ENCODE measurements at places on chromosomes 2 and 18.

DNA sequence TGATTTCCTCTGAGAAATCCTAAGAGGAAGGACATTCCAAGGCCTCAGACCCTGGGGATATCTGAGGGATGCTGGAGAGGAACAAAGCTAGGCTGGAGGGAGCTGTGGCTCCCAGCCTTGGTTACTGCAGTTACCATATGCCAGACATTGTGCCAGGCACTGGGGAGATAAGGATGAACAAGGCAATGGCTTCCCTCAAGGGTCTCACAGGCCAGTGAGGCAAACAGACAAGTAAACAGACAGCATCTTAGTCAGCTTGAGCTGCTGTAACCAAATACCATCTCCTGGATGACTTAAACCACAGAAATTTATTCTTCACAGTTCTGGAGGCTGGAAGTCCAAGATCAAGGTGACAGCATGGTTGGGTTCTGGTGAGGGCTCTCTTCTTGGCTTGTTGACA lies 91.8 kb downstream of the SKA1 start:
- DNase-seq, result no peak

DNA sequence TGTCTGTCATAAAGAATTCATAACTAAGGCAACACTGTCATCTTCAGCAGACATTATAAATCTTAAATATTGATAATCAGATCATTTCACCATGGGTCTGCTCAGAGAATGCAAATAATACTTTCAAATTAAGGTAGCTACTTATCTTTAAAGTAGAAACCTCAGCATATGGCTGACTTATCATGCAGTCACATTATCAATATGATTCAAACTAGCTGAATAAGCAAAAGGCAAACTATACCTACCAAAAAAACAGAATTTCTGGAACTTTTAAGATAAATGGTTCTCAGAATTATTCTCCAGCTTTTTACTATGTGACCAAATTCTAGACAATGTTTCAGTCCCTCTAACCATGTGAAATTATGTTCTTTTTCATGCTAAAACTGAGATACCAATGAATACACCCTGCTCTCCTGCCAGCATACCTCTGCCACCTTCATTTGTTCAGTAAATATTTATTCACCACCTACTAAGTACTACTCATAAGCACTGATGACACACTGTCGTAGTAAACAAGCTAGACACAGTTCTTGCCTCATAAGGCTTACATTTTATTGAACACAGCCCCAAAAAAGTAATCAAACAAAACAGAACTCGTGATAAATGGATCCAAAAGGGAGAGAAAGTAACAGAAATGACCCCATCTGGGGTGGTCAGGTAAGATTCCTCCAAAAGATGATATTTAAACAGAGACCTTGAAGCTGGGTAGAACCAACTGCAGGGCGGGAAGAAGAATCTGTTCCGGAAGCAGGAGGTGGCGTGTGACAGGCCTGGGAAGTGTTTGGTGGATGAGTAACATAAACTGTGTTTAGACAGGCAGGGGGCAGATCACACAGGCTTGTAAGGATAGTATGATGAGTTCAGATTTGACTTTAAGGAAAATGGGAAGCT lies 17.7 kb downstream of the SPIRE1 start:
- no peak for DNase-seq

GRCh38 chr18:57666818-57667497 lies 45.3 kb upstream of the NARS1 start:
- DNase-seq, result no peak

DNA sequence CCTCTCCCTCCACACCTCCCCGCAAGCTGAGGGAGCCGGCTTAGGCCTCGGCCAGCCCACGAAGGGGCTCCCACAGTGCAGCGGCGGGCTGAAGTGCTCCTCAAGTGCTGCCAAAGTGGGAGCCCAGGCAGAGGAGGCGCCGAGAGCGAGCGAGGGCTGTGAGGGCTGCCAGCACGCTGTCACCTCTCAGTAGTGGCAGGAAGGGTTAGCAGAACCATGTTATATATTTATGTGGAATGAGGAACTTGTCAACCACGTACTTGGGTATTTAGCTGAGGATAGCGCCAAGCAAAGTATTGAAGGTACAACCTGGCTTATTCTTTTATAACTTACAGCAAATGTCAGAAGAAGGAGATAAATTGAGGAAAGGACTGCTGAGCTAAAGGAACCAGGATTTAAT lies 144.1 kb upstream of the MGAT5 start:
- no peak for DNase-seq

DNA sequence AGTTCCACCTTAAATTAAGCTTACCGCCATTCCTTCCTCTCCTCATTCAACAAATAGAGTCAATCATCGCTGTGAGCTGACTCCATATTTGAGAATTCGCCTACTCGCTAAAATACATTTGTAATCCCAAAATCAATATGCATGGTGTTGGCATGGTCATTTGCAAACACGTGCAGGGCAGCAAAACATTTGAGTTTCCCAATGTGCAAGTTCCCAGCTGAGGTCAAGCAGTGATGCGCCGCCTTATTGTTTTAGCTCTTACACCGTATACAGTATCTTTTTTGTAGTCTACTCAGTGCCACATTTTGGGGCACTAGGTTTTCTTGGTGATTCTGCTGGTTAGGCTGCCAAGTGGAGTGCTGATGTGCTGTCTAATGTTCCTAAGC lies 73.3 kb upstream of the MGAT4A start:
- DNase-seq, result no peak

DNA sequence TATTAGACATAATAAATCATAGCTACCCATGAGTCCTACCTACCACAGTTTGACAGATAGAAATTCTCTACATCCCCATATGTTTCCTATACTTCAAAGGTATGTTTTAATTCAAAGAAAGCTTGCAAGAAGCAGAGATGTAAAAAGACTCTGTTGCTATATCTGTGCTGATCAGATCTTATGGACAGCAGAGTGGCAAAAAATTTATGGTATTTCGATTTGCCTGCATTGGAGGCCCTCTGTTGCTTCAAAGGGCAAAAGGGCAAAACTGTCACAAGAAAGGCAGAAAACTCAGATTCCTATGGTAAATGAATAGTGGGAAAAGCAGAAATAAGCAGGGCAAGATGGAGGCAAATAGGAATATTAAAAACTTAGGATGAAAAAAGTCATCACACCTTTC lies 447.8 kb upstream of the SPHKAP start:
- DNase-seq, result no peak

- no peak for DNase-seq
Observed at GRCh38 chr2:27581417-27582128, 1.3 kb upstream of the ZNF512 start.

- no peak for DNase-seq
Observed at GRCh38 chr2:143907801-143908200, 612.1 kb downstream of the ZEB2 start.

DNA sequence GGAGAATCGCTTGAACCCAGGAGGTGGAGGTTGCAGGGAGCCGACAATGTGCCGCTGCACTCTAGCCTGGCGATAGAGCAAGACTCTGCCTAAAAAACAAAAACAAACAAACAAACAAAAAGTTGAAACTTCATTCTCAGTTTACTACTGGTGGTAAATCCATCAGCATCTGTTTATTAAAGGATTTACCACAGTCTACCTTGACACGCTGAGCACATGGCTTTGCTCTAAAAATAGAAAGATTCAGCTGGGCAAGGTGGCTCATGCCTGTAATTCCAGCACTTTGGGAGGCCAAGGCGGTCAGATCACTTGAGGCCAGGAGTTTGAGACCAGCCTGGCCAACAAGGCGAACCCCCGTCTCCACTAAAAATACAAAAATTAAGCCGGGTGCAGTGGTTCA lies 201.3 kb downstream of the TGIF1 start:
- DNase-seq, result no peak

DNA sequence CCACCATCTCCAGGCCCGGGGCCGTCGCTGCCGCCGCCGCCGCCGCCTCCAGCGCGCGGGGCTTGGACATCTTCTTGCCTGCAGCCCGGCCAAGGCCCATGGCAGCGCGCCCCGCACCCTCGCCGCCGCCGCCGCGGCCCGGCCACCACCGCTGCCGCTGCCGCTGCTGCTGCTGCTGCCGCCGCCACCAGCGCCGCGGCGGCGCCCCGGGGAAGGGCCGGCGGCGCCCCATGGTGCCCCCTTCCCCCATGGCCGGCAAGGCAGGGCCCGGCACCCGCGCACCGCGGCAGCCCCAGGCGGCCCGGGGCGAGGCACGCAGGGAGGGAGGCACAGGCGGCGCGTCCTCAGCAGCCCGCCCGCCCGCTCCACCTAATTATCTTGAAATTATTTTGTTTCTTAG lies 3057.4 kb downstream of the RPIA start:
- no peak for DNase-seq

DNA sequence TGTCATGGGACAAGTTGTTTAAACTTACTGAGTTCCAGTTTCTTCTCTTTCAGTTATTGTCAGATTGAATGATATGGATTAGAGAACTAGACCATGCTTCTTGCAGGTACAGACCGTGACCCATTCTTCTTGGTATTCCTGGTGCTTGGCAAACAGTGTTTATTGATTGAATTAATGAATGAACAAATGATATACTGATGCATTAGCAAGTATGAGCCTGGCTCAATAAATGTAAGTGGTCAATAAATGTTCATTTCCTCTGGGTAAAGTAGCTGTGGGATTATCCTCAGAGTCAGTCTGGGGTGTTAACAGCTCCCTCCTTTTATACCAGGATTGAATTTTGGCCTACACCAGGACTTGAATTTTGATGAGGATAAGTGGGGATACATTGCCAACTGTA lies 160.2 kb downstream of the ZEB2 start:
- DNase-seq, result no peak

DNA sequence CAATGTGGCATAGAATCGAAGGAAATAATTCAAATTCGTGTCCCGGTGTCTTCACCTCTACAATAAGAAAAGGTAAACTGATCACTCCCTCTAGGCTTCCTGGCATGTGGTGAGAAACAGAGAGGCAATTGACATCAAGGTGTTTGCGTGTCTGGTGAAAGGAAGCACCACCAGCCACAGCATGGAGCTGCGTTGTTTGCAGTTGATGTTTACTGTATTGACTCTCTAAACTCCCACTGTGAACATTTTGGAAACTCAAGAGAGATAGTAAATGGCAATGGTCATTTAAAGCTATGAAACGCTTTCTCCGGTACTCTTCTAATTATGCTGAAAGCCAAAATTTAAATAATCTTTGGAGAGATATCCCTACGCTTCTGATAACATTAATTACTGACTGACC lies 82.6 kb downstream of the SETBP1 start:
- no peak for DNase-seq

DNA sequence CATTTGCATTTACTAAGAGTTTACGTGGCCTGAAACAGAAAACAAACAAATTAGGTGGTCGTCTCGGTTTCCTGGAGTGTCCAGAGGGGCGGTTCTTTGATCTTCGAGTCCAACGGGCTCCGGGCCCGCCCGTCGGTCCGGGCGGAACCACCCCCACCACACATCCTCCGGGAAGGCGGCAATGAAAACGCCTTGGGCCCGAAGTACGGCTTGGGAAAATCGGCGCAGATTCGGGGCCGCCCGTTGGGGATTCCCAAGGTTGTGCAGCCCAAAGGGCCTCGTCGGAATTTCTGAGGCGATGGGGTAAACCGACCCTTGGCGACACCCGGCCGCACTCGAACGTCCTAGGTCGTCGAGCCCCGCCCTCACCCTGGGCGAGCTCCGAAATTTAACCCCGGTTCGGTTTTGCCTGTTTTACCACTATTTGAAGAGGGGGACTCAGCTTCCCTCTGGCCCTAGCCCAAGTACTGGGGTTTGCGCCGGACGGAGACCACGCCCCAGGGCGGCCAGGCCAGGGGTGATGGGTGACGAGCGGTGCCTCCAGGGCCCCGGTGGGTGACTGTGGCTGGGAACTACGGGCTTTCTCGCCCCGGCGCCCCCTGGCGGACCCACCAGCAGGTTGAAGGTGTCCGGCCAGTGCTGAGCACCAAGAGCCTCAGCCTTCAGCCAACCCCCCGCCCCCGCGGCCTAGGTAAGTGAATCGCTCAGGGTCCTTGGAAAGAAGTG lies 1.9 kb upstream of the CFAP53 start:
- DNase-seq, result no peak

- DNase-seq, result no peak
Observed at GRCh38 chr2:105181282-105181681, 60.3 kb upstream of the GPR45 start.

DNA sequence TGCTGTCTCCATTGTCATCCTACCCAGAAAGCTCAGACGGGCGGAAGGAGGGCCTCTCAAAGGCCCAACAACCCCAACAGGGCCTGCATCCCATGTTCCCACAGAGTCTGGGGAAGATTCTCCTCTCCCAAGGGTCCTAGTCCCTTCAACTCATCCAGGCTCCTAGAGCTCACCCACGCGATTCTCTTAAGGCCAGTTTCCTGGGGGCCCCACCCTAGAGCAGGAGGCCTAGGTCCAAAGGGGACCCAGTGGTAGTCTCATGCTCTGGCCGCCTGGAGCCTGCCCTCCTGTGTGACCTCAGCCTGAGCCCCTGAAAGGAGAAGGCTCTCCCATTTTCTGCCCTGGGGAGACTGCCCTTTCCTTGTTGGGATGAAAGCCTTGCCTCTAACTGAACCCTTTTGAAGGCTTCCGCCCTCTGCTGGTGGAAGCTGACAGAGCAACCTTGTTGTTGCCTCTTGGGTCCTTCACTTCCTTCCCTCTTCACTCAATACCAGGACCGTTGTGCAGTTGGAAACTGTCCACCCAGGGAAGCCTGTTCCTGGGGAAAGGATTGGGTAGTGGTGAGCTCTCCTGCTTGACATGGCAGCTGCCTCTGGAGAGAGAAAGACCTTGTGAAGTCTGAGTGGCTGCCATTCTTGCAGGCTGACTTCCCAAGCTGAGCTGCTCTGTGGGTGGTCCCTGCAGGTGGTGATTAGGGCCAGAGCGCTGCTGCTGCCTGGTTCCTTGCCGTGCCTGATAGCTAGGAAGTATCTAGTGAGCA lies 86.0 kb upstream of the ALPP start:
- no peak for DNase-seq

DNA sequence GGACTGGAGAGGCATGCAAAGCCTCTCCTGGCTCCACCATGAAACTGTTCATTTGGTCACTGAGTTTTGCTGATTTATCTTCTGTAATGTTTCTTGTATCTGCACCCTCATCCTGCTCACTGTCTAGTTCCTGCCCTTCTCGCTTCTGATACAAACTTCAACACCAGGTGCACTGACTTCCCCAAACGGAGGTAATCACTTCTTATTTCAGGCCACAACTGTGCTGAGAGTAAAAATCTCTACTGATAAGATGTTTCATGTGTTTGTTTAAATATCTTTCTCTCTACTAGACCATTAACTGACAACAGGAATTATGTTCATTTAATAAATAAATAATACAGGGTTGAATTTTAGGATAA lies 10.9 kb upstream of the NT5C1B start:
- DNase-seq, result no peak

- no peak for DNase-seq
Observed at GRCh38 chr2:237966250-237966564, 607 bp upstream of the UBE2F start.

GRCh38 chr2:224220586-224221255 lies 181.2 kb downstream of the FAM124B start:
- no peak for DNase-seq

GRCh38 chr2:144351687-144352086 lies 168.2 kb downstream of the ZEB2 start:
- no peak for DNase-seq

Data from activated CD8-positive, alpha-beta memory T cell treated with anti-CD3 and anti-CD28 coated beads for 1 hour (primary cell).